Calu3 (cell line): ENCODE measurements at places on chromosomes 2 and 18.

GRCh38 chr2:202109139-202109736 lies 36.2 kb downstream of the KIAA2012 start:
- DNase-seq, result no peak

- no peak for DNase-seq
Observed at GRCh38 chr2:239118675-239119211, 270.9 kb downstream of the TWIST2 start.

GRCh38 chr18:8484951-8485350 lies 124.3 kb upstream of the RAB12 start:
- DNase-seq, result no peak

GRCh38 chr18:59669872-59670657 lies 27.2 kb downstream of the CCBE1 start:
- DNase-seq, result no peak

DNA sequence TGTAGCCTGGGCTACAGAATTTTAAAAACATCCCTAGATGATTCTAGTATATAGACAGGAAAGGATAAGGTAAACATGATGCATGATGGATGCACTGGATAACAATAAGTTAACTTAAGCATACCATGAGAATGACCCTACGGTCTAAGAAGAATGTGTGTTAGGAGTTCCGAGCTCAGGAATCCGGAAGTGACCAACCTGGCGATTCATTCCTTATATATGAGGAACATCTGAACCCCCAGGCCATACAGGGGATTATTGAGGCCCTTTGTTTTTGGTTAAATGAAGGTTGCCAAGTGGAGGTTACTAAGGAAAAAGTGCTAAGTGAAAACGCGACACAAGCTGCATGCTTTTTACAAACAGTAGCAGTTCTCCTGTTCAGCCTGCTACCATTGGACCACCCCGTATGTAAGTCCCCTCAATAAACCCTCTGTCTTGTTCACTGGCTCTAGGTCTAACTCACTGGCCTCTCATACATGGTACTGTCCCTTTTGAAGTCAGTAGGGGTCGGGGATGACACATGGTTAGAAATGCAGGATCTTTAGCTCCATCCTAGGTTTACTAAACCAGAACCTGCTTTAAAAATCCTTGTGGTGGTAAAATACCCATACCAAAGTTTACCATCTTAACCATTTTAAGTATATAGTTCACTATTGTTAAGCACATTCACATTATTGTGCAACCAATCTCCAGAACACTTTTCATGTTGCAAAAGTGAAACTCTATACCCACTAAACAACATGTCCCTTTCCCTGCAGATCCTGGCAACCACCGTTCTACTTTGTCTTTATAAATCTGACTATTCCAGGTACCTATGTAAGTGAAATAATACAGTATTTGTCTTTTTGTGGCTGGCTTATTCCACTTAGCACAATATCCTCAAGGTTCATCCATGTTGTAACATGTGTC lies 111.0 kb upstream of the MAP4K3 start:
- DNase-seq, result peak; percentile 14

GRCh38 chr2:34949316-34949715 lies 1350.2 kb upstream of the FAM98A start:
- no peak for DNase-seq

DNA sequence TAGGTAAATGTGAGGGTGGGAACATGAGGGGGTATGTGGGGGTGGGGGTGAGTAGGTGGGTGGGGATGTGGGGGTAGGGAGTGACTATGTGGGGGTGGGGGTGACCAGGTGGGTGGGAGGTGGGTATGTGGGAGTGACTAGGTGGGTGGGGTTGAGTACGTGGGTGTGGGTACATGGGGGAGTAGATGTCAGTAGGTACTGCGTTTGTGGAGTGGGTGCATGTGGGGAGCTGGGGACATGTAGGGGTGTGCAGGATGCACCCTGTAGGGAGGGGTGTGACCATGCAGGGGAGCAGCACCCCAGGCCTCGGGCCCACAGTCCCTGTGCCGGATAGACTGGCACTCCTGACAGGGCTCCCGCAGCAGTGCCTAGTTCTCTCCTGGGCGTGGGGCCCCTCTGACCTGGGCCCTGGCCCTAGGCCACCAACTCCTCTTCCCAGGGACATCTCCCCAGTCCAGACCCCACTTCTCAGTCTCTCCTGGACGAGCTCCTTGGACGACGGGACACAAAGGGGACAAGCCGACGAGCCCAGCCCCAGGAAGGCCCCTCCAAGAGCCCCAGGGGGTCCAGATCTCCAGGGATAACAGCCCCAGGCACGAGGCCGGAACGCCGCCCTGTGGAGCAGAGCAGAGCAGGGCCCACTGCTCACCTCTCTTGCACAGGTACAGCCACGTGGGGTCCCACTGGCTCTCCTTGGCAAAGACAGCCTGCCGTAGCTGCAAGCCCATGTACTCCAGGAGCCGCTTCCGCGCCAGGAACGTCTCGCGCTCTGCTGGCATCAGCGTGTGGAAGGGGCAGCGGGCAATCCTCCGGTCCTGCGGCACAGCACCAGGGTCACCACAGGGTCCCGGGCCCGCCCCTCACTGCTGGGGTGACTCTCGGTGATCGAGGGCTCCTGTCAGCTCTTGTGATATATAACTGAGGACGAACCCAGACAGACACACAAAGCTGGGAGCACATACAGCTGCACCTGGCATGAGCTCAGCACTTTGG lies 58.2 kb downstream of the ANKMY1 start:
- DNase-seq, result no peak

DNA sequence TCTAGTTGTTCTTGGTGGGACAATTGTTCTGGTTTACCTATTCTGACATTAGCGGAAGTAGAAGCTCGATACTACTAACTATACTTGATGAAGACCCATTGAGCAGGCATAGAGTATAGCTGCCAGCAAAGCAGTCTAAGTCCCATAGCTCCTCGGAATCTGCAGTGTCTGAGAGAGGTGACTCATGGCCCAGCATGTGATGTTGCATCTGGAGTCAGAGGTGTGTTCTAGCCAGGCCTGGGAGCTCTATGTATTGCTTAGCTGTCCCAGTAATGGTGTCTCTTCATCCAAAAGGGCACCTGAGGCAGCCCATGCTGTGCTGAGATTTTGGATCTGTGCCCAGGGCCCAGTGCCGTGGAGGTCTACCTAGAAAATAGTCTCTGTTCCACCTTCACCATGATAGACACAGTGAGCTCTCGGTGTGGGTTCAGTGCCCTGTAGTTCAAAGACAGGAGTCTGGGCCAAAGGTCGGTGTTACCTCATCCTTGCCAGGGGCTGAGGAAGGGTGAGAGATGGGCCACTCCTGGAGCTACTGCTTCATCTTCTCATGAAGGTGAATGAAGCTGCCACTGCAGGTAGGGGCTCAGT lies 47.3 kb downstream of the MEX3C start:
- DNase-seq, result peak; percentile 57

DNA sequence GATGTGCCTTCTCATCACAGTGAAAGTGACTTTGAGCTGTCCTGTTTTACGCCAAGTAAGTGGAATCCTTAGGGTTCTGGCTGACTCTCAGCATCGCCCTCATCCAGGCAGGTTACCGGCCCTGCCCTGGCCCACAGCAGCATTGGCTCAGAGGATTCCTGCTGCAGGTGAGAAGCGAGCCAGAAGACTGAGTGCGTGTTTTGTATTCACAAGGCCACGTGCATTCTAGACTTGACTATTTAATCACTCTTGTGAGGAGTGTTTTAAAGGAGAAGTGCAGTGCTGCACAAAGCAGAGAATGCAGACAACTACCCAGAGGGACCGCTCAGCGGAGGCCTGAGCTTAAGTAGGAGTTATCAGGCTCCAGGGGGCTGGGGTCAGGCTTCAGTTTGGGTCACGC lies 48.3 kb downstream of the LAMA3 start:
- DNase-seq, result no peak

- no peak for DNase-seq
Observed at GRCh38 chr18:74797577-74798151, 200.0 kb downstream of the ZNF407 start.

GRCh38 chr18:7958081-7958896 lies 391.2 kb downstream of the PTPRM start:
- DNase-seq, result no peak

DNA sequence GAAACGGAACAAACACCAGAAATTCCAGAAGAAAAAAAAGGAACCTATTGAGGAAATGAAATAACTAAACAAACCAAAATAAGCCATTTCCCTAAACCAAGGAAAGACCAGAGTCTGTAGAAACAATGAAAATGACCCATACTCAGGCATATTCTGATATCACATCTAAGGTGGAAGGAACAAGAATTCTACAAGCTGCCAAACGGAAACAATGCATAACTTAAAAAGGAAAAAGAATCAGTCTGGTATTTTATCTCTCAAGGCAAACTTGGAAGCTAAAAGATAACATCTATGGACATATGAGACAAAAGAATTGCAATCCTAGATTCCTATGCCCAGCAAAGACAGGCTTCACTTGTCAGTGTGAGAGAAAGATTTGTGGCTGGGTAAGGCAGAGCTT lies 326.2 kb downstream of the PDE11A start:
- no peak for DNase-seq

DNA sequence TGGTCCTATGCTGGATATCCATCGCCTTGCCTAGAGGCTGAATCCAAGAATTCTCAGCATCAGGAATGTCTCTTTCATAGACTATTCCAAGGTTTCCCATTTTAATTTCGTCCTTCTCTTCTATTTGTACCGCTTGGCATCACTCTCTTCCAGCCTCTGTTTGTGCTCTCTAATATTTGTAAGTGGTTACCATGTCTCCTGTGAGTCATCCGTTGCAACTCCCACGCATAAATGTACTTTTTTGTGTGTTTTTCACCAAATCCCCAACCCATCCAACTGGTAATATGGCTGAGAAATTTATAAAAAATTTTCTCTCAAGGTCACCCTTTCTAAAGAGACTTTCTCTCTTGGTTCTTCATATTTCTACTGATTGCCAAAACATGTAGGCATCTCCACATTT lies 21.8 kb downstream of the COLEC12 start:
- no peak for DNase-seq

- DNase-seq, result no peak
Observed at GRCh38 chr2:25161055-25161781, 7.2 kb downstream of the POMC start.

GRCh38 chr2:102660574-102660973 lies 41.2 kb downstream of the SLC9A2 start:
- DNase-seq, result no peak

DNA sequence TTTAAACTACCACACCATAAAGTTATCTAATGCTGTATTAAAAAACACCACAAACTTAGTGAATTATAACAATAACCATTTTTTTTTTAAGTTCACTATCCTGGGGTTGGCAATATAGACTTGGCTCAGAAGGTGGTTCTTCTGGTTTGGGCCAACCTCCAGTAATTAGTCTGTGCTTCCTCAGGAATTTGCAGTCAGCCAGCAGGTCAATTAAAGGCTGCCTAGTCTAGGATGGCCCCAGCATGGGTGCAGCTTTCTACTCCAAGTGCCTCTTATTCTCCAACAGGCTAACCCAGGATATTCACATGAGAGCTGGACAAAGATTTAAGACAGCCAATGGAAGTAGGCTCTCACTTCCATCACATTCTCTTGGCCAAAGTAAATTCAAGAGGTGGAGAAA lies 379.1 kb upstream of the FIGN start:
- DNase-seq, result peak; percentile 30

GRCh38 chr2:201262718-201263117 lies 2.4 kb downstream of the CASP8 start:
- DNase-seq, result no peak

DNA sequence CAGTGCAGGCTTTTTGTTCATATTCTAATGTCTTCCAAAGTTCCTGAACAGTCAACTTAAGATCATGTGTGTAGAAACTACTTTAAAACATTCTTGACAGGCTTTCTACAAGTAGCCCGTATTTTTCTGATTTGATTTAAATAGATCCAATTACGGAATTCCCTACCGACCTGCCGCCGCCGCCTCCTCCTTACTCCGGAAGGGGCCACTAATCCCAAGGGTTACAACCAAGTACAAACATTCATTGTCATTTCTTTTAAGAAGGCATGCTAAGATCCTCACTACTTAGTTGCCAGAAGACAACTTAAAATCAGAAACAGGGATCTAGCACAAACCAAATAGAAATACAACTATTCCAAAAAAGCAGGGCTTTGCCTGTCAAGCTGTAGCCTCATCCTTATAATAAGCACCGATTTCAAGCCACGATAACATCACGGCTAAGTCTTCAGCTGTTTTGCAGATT lies 784 bp downstream of the WDR33 start:
- DNase-seq, result peak; percentile 22

DNA sequence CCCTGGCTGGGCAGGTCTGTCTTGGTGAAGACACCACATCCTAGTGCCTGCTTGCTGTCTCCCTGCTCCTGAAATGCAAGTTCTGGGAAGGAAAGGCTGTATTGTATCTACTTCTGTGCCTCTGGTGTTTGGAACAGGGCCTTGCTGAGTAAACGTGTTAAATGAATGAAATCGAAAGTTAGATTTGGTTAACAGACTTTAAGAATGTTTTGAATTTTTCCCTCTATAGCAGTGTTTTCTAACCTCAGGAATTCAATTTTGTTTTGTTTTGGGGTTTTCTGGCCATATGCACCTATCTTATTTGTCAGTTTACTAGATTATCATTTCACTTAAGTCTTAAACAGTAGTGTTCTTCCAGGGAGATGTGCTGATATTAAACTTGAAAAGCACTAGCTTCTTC lies 20.7 kb downstream of the FARP2 start:
- DNase-seq, result no peak

GRCh38 chr2:190497428-190497827 lies 37.1 kb downstream of the NEMP2 start:
- DNase-seq, result no peak

- DNase-seq, result peak; percentile 28
Observed at GRCh38 chr18:24227977-24228666, 89.3 kb downstream of the CABYR start.

DNA sequence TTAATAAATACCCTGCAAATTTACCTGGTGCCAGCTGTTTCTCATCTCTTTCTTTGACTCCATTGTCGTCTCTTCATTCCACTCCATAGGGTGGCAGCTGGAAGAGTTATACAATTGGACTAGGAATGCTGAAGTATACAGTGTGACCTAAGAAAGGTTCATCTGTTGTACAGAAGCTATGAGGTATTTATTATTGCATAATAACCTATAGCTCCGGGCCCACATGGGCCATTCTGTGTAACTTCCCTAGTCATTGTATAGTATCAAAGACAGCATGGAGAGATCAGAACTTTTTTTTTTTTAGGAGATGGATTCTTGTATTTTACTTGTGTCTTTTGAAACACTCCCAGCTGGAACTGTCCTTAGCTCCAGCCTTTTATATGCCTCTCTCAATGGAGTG lies 26.2 kb downstream of the BMP10 start:
- DNase-seq, result no peak

DNA sequence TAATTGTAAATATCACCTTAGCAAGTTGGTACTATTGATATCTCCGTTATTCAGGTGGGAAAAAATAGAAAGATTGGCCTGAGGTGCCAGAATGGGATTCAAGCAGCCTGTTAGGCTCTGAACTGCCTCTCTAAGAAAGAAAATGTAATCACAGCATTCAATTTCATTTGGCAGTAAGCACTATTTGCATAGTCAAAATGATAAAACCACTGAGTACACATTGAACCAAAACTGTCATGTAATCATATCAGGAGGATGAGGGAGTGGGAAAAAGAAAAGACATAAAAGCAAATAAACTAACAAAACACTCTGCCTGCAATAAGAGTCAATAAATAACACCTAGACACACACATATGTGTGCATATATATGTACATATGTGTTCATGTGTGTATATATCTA lies 103.9 kb upstream of the TACR1 start:
- no peak for DNase-seq
